Ovary (tissue), 10 donors: ENCODE measurements at places on chromosomes 11 and 22.

DNA sequence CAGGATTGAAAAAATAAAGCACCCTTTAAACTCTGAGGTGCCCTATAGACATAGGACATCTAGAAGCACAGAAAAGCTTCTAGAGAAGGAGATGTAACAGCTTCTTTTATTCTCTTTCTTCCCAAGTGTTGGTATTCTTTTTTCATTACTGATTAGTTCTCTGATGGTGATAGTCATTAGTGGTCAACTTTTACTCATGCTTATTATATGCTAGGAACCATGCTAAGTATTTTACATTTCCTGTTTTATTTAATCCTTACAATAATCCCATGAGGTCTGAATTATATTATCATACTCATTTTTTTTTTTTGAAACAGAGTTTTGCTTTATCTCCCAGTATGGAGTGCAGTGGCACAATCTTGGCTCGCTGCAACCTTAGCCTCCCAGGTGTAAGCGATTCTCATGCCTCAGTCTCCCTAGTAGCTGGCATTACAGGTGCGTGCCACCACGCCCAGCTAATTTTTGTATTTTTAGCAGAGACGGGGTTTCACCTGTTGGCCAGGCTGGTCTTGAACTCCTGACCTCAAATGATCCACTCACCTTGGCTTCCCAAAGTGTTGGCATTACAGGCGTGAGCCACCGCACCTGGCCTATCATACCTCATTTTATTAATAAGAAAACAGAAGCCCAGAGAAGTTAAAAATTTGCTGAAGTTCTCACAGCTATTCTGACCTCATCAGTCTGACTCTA, 3.0 kb downstream of the C11orf52 start:
- H3K27me3 ChIP-seq: no peaks in the 10 kb centered on the region
- DNase-seq: no peak
- no peak overlapping the region for H3K4me3 ChIP-seq
- H3K27ac ChIP-seq: no peak overlapping the region
- peaks cover 13% of the 10 kb centered on the region for H3K4me1 ChIP-seq
- H3K36me3 ChIP-seq: no peaks in the 10 kb centered on the region

DNA sequence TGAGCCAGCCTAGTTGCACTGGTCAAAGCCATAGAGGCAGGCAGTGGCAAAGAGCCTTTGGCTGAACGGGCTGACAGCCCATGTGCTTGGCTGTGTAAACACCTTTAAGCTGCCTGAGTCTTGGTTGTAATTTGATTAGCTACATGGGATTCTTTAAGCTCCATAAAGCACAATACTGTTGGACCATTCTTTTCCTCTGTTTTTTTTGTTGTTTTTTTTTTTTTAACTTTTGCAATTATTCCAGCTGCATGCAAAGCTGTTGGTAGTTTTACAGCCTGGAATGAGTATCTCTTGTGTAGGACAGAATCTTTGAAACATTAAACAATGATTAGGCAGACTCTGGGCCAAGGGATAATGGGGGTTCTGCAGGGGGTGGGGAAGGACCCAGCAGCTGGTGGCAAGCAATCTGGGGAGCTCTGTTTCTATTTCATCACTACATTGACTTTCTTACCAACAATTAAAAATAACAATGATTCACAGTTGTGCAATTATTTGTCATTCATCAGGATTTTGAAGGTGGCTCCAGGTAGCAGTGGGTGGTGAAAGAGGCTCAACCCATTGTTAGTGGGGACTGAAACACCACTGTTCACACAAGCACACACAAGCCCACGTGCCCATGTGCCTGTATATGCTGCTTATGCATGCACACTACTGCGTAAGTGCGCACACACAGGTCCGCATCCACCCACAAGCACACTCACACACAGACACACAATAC, 69.5 kb upstream of the CSNK2A3 start:
- DNase-seq: no peak
- H3K27ac ChIP-seq: no peak overlapping the region
- H3K36me3 ChIP-seq: no peaks in the 10 kb centered on the region
- peaks cover 3% of the 10 kb centered on the region for H3K4me1 ChIP-seq

DNA sequence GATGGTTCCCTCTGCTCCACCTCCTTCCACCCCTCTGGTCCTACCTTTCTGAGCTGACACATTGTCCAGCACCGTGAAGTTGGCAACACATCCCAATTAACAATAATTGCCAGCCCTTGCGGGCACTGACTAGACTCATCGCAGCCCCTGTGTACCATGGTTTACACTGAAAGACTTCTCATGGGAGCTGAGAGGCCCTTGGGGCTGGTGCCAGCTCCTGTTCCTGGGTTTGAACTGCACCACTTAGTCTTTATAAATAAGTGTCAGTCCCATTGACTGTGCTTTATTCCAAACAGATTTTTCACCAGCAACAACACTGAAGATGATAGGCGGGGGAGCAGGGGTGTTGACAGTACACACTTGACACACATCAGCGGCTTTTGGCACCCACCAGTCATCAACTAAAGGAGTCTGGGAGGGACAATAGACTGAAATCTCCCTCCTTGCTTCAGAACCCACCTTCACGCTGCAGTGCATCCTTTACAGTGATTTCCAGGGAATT, 447.3 kb downstream of the NTM start:
- no peaks in the 10 kb centered on the region for H3K4me1 ChIP-seq
- H3K4me3 ChIP-seq: no peak overlapping the region
- no peaks in the 10 kb centered on the region for H3K36me3 ChIP-seq

DNA sequence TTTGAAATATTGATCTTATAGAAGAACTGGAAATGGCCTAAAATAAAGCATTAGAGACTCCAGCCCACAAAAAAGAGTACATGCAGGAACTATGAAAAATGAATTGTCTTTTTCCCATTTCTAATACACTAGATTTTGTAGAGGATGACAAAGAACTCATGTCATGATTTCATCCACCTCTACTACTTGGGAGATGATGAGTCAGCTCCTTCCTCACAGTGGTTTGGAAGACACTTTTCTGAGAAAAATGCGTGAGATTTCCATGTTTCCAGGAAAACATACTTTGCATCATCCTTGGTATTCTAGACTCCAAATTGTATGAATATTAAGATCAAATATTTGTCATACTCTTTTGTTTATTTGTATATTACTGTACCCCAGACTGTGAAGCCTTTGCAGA, 500.5 kb downstream of the FAM181B start:
- no peaks in the 10 kb centered on the region for H3K27me3 ChIP-seq
- no peak for DNase-seq
- no peak overlapping the region for H3K27ac ChIP-seq
- H3K4me3 ChIP-seq: no peak overlapping the region
- no peaks in the 10 kb centered on the region for H3K4me1 ChIP-seq
